ENCODE measurements at places on chromosomes 7 and 10. TPM values are rescaled to one million over a fixed set of nuclear protein-coding genes. Genes with fewer than 3 reads are reported as not detected.

BMPER gene
- 18.8 TPM for total RNA-seq

- no peak for DNase-seq
Measured at GRCh38 chr7:67251986-67252558, 255.4 kb downstream of the TYW1 start.

DNA sequence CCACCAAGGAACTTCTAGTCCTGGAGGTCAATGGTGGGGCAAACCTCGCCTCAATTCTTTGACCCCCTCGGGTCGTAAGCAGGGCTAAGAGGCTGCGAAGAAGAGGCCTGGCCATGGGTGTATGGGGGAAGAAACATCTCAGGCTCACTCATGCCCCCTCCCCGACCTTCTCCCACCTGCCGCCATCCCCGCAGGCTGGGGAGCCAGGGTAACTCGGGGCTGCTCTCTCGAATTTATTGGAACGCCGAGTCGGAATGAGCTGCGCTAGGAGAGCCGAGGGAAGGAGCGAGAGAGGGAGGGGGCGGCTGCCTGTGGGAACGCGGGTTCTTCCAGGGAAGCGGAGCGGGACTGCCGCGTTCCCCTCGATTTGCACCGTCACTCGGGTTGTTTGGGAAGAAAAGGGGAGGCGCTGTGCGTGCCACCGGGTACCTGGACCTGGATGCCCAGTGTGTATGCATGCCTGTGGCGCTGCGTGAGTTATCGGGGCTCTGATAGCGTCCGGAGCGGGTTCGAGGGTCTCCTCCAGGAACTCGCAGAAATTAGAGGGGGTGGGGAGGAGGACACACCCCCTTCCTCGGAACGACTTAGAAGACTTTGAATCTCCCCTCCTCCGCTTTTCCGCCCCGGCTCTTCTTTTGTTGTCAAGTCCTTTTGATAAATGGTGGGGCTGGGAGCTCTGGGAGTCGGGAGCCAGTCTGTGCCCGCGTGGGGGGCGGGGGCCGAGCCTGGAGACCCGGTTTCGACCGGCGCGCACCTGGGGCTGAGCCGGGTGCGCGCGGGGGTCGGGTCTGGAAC lies 1.8 kb upstream of the ZNF503 start:
- peak; percentile 75 for DNase-seq

DNA sequence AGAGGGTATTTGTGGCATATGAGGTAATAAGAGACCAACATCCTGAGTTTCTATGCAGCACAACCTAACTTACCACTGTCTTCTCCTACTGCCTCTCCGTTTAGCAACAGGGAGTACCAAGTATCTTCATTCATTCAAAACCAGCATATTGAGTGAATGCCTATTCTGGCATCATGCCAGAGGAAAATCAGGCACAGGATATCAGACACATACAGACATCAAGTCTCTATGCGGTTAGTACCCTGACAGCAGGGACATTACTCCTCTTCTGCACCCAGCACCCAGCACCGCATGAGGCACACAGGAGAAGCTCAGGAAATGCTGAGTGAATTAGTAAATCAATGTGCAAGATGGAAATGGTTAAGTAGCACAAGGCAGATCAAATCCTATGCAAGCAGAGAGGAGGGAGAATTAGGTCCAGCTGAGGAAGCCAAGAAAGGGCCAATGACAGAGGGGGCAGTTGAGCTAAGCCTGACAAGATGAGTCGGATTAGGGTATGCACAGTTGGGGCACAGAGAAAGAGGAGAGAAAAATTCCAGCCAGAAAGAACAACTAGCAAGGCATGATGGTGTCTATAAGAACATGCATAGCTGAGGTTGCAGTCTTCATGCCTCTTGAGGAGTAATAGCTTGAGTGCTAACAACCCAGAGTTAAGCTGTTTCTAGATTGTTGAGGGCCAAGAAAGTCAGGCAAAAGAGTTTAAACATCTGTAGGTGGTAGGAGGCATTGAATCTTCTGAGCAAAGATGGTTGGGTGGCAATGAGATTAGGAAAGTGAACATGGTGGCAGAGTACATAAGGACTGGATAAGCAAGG lies 146.0 kb downstream of the PLXNA4 start:
- DNase-seq, result no peak

DNA sequence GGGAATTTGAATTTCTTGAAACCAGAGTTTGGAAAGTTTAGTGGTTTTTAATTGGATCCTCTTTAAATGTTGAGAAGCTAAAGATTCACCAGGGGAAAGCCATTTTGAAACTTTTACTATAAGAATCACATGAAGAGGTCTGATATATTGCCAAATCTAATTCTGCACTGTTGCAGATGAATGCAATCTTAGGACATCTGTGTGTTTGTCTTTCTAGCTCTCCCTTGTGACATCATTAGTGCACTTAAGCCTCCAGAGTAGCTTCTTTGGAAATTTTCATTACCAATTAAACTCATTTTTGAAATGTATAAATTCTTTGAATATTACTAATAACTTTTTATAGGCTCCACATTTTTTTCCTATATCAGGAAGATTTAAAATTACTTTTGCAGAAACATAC lies 160.2 kb downstream of the BICC1 start:
- no peak for DNase-seq

- no peak for DNase-seq
Measured at GRCh38 chr10:63494951-63495350, 26.2 kb upstream of the REEP3 start.

C10orf71 gene
- total RNA-seq, result 0.18 TPM

COMMD3 gene
- total RNA-seq, result 53.3 TPM

DNA sequence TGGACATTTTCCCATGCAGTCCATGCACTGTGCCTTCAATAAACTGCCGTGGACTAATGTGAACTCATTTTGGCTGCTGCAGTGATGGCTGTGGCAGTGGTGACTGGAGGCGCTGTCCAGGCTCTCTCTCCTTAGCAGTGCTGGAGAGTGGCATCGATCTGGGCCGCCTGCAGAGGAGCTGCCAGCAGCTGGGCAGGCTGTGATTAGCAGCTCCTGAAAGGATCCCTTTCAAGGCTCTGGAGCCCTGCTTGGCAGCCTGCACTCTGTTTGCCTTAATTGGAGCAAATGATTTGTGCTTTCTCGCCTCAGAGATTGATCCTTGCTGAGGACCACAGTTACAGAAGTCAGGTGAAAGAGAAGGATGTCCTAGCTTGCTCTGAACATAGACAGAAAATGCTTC lies 130.1 kb upstream of the VWC2 start:
- DNase-seq, result no peak

GPR85 gene
- total RNA-seq, result 1.6 TPM

- no peak for DNase-seq
Measured at GRCh38 chr10:119025336-119025735, 4.2 kb upstream of the NANOS1 start.

TAS2R5 gene
- 6.2 TPM for total RNA-seq
